ENCODE measurements at places on chromosomes 16 and 17.

GRCh38 chr17:74742153-74742515 is 5.1 kb downstream of the RAB37 start:
- peak; percentile 56 for DNase-seq

DNA sequence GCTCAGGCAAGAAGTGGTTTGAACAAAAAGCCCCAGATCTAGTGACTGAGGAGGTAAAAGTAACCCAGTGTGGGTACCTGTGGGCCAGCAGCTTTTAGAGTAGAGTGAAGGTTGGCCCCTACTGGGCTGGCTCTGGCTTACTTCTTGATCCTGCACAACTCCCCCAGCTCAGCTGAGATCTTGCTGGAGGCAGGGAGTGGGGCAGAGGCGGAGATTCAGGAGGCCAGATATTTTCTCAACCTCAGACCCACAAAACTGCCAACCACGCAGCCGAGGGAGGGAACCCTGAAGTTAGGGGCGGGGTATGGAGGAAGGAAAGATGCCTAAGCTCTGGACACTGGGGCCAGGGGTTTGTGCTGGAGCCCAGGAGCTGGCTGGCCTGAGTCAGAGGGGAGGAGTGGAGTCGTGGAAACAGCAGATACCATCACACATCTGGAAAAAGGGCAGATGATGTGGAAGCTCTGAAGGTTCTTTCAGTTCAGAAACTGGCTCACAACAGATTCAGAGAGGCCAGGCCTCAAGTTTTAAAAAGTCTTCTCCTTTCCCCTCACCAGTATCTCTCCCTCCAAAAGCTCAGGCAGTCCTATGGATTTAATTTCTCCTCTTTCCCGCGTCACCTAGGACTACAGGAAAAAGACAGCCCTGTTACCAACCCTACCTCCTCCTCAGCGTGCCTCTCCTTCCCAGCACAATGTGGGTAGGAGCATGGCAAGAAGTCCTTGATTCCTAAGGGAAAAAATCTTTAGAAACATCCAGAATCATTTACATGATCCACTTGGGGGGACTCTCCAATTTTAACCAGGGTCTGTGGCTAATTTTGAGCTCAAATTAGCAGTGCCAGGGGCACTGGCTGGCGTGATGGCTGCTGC is 48.1 kb downstream of the MYO18A start:
- DNase-seq = no peak

- DNase-seq = no peak
Observed at GRCh38 chr16:3536271-3536731, 35.5 kb downstream of the CLUAP1 start.

DNA sequence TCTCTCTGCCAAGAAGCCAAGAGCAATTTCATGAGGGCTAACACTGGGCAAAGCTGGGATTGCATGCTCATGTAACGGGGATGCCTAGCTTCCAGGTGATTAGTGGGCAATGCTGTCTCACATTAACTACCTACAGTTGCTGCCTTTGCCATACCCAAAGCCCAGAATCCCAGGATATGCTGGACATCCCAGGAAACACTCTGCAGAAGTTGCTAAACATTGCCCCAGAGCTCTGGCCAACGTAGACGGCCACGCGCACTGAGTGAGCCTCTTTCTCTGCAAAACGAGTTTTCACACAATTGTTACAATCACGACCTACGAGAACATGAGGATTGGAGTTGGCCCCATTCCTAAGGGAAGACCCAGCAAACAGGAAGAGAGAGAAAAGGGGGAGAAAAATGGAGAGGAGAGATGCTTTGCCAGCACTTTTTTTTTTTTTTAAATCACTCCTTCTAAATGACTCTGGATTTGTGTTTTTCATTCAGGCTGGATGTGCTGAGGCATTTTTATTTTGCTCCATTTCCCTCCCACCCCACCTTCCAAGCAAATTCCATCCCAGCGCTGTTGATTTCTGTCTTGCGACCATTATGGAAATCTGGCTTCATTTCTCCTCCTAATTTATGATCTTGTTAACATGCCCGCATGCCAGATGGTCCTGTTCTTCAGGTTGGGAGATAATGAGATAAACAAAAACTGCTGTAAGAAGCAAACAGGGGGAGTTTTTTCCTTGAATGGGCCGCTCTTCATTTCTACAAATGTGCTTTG is 112.8 kb upstream of the DNAH9 start:
- no peak for DNase-seq

DNA sequence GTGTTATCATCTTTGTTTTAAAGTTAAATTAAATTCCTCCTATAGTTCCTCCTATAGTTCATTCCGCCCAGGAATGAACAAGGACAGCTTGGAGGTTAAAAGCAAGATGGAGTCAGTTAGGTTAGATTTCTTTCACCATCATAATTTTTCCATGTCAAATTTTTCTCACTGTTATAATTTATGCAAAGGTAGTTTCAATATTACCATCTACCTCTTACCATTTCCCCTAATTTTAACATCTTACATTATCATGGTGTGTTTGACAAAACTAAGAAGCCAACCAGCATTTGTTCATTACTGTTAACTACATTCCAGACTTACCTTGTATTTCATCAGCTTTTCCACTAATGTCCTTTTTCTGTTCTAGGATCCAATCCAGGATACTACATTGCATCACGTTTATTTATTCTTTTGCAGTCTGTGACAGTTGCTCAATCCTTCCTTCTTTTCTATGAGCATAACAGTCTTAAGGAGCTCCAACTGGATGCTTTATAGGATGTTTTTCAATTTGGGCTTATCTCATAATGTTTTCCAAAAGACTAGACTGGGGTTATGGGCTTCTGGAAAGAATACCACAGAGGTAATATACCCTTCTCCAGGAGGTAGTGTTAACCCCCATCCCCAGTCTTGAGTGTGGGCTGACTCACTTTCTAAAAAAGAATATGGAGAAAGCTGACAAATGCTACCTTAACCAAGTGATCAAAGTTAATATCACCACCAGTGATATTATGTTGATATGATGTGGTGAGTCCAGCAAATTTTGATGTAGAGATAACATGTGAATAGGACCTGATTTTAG is 158.5 kb downstream of the PPM1E start:
- DNase-seq = no peak

DNA sequence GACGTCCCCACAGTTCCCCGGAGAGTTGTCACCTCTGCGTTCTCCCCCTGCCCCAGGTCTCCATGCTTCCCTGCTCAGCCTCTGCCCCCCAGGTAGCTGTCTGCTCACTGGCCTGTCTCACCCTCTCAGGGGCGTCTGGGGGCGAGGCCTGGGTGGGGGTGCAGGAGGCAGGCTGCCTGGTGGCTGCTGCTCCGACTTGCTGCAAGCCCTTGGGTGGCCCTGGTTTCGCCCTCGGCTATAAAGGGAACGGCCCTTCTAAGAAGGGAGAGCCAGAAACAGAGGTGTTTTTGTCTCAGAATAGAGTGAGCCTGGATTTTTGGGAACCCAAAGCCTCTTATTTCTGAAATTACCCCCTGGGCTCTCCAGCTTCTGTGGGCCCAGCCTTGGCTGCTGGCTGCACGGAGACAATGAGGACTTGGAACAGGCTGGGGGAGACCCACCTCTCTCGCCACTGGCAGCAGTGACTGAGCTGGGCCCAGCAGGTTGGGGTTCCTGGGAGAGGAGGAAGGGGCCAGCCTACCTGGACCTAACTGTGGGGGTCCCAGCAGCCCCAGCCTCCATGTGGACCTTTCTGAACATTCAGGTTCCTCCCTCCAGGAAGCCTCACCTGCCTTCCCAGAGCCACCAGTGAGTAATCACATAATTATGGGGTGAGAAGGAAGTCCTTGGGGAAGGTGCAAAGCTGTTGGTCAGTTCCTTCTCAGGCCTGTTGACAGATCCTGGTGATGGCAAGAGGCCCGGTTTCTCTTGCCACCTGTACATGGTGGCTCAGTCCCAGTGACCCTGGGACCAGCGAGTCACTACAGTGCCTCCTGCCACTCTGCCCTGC is 15.5 kb upstream of the SPNS2 start:
- DNase-seq = no peak

GRCh38 chr16:64469906-64470702 is 651.8 kb downstream of the CDH11 start:
- DNase-seq = no peak

DNA sequence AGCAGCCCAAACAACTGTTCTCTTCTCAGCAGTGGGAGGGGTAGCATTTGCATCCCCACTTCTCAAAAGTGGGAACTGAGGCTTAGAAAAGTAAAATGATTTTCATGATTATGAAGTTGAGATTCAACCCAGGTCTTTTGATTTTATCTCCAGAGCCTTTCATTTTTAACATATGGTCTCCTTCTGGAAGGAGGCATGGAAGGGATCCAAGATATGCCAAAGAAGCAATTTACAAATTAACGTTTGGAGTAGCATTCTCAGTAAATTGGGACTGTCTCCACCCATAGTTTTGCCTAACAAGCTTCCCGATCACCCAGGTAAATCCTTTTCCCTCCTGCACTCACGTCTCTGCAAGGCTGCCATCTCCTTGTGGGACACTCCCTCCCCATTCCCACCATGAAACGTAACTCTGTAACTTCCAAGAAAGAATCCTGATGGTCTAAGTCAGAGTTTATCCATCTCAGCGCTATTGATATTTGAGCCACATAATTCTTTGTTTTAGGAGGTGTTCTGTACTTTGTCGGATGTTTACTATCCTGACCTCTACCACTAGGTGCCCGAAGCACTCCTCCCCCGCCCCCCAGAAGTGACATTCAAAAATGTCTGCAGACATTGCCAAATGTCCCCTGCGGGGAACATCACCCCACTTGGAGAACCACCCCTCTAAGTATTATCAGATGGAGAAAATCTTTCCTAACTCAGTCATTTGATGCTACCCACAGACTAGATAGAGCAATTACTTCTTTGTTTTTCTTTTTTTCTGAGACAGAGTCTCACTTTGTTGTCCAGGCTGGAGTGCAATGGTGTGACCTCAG is 32.9 kb upstream of the NFAT5 start:
- DNase-seq = no peak

DNA sequence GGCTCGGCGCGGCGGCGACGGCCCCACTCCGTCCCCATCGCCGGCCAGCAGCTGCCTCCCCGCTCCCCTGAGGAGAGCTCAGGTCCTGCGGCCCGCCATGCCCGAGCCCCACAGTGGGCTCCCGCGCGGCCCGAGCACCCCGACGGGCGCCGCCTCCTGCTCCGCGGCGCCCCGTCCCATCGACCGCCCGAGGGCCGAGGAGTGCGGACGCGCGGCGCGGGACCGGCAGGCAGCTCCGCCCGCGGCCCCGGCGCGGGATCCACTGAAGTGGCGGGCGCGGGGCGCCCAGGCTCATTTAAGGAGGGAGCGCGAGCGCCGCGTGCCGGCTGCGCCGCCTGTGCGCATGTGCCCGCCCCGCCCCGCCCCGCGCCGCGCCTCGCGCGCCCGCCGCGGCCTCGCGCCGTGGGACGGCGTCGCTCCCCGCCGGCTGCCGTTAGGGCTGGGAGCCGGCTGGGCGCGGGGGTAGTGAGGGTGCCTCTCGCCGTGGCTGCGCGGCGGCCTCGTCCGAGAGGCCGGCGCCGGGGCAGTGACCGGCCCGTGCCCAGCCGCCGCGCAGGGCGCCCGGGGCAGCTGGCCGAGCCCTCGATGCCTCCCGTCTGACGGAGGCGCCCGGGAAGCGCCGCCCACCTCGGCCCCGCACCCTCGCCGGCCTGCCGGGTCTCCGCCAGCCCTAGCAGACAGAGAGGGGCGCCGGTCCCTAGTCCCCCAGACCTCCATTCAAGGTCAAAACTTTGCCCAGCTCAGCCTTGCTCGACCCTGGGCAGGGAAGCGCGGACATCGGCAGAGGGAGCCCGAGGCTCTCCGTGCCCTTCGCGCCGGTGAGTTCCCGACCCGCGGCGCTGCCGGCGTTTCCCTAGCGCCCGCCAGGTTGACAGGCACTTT is at the start of gene NETO2:
NETO2 (minus strand) TSS at position 269 of the 882 bp plus-strand sequence. CDS start 333 bp downstream, outside the sequence.
- peak; percentile 60 for DNase-seq

GRCh38 chr17:32609085-32609484 is 122.3 kb downstream of the CDK5R1 start:
- peak; percentile 57 for DNase-seq

GRCh38 chr16:69865701-69866100 is 85.4 kb upstream of the CLEC18A start:
- DNase-seq = no peak

DNA sequence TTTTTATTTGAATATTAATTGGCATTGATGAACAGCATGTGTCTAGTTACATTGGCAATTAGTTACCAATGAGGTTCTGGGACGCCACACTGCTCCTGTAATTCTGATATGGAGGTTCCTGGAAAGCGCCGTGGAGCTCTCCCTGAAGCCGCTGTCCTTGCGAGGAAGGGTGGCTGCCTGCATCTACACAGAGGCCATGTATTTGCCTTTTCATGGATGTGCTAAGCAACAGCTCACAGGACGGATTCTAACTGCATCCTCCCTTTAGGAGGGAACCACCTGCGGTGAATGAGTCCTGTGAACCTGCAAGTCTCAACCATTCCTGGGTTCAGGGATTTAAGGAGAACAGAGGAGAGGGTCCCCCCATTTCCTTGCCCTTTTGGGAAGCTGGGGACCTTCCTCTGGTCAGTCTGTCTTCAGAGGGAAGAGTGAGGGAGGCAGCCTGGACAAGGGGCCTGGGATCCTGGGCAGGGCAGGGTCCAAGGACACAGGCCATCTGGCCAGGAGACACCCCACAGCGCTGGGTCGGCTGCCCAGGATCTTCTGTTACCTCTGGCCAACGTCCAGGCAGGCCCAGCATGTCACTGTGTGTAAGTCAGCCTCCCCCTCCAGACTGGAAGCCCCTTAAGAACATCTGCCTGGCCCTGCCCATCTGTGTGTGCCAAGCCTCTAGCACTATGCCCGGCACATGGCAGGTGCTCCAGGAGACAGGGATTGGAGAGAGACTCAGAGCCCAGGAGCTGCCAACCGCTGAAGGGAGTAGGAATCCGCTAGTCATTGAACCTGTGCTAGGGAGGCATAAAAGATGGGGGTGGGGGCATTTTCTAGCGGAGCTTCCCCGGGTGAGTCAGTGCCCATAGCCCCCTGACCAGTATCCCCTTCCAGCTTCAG is 314.1 kb upstream of the TNRC6C start:
- no peak for DNase-seq

GRCh38 chr16:50335196-50335958 is 33.4 kb downstream of the BRD7 start:
- DNase-seq = no peak

- DNase-seq = no peak
Observed at GRCh38 chr17:9677411-9677810, 32.1 kb downstream of the USP43 start.

DNA sequence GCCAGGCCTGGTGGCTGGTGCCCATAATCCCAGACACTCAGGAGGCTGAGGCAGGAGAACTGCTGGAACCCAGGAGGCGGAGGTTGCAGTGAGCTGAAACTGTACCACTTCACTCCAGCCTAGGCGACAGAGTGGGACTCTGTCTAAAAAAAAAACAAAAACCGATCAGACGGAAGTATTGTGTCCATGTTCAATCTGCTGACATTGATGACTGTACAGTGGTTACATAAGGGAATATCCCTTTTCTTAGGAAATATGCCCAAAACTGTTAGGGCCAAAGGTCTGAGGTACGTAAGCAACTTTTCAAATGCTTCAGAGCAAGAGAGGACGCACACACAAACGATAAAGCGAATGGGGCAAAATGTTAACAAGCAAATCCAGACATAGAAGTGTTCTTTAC is 69.8 kb upstream of the DNAH17 start:
- DNase-seq = no peak

- DNase-seq = no peak
Observed at GRCh38 chr17:81139428-81139827, 25.9 kb upstream of the PVALEF start.

Measured in GM19239 (cell line).